ENCODE measurements at places on chromosomes 11 and 22.

GRCh38 chr22:31295360-31295759 is 3.1 kb upstream of the PIK3IP1 start:
- DNase-seq = no peak

GRCh38 chr11:133681901-133682300 is 149.6 kb upstream of the OPCML start:
- no peak for DNase-seq

GRCh38 chr22:39481054-39481453 is 21.0 kb upstream of the MIEF1 start:
- no peak for DNase-seq

DNA sequence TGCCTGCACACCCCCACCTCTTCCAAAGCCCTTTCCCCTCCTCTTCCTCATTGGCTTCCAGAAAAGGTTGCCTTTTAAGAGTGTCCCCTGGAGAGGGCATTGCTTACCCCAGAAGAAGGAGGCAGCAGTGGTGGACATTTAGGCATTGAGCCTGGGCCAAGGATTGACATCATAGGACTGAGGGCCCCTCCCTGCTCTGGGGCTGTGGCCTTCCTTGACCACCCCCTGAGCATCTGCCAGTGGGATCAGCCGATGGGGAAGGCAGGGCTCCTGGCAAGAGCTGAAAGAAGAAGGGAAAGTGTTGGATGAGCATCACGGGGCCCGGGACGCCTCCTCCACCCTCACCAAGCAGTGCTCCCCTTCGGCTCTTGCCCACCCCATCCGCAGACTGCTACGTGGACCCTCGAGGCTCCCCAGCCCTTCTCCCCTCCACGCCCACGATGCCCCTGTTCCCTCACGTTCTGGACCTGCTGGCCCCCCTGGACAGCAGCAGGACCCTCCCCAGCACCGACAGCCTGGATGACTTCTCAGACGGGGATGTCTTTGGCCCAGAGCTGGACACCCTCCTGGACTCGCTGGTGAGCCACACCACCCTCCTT is 37.4 kb downstream of the ZC3H7B start:
- no peak for DNase-seq

DNA sequence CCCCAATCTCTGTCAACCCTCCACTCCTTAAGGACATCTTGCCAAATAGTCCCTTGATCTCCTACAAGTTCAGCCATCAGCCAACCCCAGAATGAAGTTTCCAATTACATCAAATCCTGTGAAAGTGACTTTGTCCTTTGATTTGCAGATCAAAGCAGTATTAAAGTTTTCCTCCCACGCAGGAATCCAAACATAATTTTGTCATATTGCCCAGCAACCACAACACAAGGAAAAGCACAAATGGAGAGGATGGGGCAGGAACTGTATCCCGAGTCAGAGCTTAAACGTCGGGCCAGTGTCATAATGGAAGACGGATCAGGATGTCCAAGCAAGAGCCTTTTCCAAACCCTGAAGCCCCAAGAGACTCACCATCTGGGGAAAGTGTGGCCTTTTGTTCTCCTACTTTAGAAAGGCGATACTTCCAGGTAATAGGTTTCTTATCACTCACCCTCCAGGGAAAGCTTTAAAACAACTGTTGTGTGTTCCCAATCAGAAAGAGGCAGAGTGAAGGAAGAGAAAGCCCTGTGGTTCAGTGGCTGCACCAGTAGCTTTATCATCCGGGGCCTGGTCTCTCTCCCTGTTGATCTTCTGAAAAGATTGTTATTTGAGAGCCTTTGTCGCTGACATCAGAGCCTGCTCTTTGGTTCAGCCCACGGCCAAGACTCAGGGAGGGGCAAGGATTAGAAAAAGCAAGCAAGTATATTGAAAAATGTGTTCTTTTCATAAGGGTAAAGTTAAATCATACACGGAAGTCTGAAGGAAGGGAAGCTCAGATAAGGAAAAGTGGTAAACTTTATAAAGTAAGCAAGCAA is 41.7 kb downstream of the EXPH5 start:
- no peak for DNase-seq

GRCh38 chr11:120096369-120097191 is 41.3 kb downstream of the TRIM29 start:
- no peak for DNase-seq

- no peak for DNase-seq
Observed at GRCh38 chr11:10807493-10808234, 1.1 kb downstream of the EIF4G2 start.

- no peak for DNase-seq
Observed at GRCh38 chr22:37674248-37674647, 1.2 kb upstream of the LGALS1 start.

DNA sequence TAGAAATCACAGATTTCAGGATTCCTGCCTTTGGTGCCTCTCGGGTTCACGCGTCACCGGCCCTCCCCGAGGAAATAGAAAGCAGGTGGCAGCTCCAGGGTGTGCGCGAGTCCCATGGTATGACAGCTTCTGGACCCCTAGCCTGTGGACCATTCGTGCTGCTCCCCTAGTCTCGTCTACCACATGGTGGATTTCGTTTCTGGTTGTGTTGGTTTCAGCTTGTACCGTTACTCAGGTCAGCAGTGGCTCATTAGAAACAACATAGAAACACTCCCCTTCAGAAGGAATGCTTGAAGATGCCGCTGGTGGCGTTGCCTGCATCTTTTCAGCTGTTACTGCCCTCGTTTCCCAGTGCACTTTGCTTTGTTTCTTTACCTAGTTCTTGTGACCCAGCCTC is 700 bp downstream of the TTC17 start:
- DNase-seq = peak; percentile 1

- no peak for DNase-seq
Observed at GRCh38 chr11:122837528-122838346, 563 bp upstream of the CRTAM start.

DNA sequence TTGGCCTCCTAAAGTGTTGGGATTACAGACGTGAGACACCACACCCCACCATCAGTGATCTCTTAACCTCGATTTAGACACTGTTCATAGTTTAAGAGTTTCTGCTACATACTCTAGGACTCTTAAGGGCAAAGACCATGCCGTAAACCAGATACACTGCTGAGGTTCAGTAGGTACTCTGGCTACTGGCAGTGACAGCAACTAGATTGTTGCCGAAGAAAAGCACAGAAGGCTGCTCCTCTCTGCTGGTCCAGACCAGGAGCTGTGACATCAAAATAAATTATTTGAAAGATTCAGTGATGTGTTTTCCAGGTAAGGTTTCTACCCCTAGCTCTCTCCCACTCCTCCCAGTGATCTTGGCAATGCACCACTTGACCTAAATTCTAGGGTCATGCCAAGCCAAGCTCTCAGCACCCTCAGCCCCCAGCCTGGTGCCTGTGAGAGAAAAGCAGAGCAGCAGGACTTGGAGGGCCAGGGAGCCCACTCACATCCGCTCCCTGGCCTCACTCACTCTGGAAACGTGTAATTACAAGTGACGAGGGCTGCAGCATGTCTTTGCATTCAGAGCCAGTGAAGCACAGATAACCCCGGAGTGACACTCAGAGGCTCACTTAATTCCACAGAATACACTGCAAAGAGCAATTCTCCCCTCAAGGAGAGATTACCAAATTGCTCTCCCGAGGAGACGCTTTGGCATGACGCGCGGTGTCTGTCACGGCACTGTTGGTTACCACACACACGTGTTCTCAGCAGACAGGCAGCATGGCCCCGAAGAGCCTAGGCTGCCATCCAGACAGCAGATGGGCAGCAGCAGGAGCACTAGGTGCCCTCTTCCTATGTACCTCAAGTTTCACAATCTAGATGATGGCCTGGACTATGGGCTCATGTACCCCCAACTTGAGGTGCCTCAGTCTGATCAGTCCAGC is 96.9 kb upstream of the PITPNB start:
- DNase-seq = no peak

- DNase-seq = no peak
Observed at GRCh38 chr11:118073554-118073953, 3.3 kb upstream of the TMPRSS4 start.

DNA sequence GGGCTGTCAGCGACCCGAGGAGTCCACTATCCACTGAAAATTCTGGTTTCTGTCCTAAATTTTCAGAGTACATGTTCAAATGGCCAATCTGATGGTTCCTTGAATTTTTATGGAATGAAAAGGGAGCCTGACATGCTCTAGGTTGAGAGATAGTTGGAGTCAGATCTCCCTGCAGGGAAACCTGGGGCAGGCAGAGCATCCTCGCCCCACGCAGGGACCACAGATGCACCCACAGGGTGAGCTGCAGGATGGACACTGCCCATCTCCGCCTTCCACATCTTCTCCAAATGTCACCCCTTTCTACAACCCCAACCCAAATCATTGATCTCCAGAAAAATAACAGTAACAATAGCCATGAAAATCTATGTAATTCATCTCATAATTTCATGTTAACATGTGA is 114.2 kb upstream of the IGLL5 start:
- DNase-seq = no peak

GRCh38 chr22:44363980-44364750 is 51.4 kb upstream of the SHISAL1 start:
- DNase-seq = no peak

DNA sequence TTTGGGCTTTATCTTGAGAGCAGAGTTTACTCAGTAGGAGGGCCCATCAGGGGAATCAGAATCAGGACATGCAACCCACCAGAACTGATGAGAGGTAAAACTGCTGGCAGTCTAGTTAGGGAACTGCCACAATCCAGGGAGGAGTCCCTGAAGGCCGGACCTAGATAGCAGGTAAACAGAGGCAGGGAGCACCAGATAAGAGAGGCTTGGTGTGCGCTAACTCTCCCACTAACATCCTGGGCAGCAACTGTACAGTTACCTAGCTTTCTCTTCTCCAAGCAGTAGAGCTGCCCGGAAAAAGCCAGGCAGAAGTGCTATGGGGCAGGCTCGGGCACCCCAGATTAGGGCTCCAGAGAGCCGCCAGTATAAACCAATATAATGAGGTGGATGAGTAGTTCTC is 865 bp upstream of the AMOTL1 start:
- no peak for DNase-seq

DNA sequence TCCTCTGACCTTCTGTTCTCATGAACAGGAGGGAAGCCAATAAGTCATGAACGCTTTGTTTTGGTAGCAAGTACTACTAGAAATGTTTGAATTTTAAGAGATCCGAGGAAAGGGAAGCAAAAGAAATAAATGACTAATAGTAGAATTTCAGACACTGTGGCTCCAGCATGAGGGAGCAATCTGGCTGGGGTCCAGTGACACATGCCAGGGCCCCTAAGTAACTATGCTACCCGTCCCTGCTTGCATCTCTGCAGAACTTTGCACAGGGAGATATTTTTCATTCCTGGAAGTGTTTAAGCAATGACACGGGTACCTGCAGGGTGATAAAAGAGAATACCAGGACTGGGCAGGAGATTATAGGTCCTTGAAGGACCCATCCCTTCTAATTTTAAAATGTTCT is 7.3 kb upstream of the ADAMTS8 start:
- no peak for DNase-seq

DNA sequence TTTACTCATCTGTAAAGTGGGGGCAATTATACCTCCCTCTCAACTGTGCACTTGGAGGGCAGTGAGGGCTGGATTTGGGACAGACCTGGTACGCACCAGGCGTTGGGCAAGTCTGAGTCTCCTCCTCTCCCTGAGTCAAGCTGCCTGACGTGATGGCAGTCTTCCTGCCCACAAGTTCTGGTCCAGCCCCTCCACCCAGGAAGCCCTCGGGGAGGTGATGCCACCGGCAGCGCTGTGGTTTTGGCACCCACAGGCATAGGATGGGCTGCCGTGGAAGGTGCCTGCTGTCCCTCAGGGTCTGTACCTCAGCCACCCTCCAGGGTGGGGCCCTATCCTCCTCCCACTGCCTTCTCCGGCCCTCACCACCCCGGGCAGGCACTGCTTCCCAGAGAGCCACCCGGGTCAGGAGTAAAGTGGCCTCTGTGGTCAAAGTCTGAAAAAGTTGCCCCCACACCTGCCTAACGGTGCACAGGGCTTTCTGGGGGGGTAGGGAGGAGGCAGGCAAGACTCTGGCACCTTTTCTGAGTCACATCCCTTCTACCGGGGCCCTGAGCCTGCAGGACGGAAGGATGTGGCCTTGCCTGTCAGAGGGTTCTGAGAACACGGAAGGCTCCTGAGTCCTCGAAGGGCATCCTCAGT is 6.5 kb upstream of the APOBEC3H start:
- no peak for DNase-seq

All from stimulated activated CD4-positive, alpha-beta T cell treated with anti-CD3 and anti-CD28 coated beads, Interleukin-1b, Interleukin-23, amount 100 ng/mL, for 1 hour (primary cell).